ENCODE measurements at places on chromosomes 7 and 10.

GRCh38 chr7:47379629-47380324, 202.1 kb downstream of the TNS3 start:
- DNase-seq = no peak

- no peak for DNase-seq
These were observed 8.6 kb upstream of the TARP start for GRCh38 chr7:38282081-38282480.

DNA sequence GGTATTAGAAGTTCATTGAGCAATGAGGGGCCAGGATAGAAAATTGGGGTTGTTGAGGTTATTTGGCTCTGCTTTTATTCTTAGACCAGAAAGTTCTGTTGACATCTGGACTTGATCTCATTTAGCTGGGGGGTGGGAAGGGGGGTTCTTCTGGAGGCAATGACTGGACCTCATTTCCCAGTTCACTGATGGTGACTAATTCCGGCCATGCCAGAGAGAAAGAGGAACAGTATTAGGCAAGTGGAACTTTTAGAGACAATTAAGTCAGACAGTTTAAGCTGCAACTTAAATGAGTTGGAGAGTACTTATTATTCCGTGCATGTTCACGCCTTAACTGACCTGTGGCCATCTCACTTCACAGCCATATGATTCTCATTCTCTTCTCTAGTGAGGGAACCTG, 512.5 kb downstream of the REEP3 start:
- DNase-seq = no peak

GRCh38 chr7:33776788-33777187, 128.6 kb upstream of the BMPER start:
- DNase-seq = no peak

- no peak for DNase-seq
These were observed 118.5 kb downstream of the LRRC18 start for GRCh38 chr10:48821111-48821510.

- no peak for DNase-seq
These were observed 39.4 kb upstream of the PRSS1 start for GRCh38 chr7:142709921-142710320.

DNA sequence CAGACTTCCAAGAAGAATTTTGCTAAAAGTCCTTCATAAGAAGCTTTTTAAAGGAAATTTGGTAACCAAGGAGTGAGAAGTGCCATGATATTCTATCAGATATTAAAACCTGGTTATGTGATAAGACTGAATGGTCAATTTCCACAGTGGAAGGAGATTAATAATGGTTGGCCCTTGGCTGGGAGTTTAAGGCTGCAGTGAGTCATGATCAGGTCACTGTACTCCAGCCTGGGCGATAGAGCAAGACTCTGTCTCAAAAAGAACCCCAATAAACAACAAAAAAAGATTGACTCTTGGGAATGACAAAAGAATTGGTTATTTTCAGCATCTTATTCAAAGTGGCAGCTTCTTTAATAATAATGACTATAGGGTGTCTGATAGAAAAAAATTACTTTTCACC, 37.2 kb downstream of the EXOC4 start:
- no peak for DNase-seq

DNA sequence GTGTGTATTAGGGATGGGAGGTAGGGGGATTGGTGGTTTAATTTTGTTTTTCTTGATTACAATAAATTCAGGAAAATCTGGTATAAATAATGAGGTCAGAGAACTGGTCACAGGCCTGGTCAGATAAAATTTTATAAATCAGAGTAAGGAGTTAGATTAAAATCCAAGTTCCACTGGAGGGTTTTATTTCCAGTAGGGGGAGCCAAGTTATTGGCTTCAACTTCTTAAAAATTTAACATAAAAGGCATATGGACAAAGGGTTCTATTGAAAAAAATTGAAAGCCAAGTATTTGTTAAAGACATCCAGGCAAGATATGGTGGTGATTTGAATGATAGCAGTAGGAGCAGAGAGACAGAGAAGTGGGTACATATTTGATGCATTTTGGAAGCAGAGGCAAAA, 763.3 kb downstream of the SORCS1 start:
- DNase-seq = no peak

DNA sequence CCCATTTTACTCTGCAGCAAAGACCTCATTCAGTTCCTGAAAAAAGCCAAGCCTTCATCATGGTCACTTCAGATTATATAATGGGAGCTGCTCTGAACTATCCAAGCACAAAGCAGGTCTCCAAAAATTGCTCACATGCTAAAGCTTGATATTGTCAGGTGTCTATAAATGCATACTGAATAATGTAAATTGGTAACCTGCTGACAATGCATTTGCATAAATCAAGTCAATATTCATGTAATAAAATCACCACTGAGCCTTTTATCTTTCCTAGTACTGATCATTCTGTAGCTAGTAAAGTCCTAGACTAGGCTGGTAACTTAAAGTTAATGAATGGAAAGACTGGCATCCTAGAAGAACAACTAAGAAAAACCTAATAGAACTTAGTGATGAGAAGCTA, 188.3 kb downstream of the IMMP2L start:
- DNase-seq = no peak

DNA sequence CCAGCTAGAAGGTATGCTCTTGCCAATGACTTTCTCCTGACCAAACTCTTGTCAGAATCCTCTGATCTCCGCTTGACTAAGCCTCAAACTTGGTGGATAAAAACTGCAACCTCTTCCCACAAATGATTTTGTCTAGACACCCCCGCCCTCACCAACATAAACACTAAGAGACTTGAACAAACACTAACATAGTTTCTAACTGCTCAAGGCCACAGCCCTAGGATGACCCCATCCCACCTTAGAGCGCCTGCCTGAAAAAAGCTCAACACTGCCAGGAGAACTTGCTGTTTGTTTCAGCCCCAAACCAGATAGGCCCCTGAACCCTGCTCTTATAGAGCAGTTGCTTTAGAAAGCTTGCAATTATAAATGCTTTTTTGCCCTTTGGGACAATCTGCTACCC, 71.8 kb downstream of the LRRN3 start:
- no peak for DNase-seq

DNA sequence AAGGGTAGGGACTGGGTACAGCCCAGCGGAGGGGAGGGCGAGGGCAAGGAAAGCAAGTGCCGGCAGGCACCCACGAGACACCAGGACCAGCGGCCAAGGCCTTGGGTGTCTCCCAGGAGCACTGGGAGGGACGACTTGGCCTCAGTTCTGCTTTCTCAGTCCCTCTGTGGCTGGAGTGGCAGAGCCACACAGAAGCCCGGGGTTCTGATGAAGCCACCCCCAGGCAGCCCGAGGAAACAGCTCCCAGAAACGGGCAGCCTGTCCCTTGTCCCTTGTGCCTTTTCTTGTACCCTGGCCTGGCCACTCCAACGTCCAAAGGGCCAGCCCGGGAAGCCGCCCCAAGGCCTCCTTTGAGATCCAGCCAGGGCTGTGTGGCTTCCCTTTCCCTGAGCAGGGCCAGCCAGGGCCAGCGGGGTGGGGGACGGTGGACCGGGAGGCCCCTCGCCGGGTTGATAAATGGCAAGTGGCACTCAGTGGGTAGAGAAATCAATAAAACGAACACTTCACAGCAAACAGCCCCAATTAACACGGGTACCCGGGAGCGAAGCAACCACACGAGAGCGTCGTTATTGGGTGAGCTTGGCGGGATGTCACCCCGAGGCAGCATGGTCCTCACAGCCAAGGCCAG, 69.8 kb upstream of the GNA12 start:
- no peak for DNase-seq

GRCh38 chr7:122618585-122619189, 80.2 kb downstream of the RNF133 start:
- DNase-seq = no peak

- no peak for DNase-seq
These were observed 4.5 kb downstream of the GRID1 start for GRCh38 chr10:86362129-86362527.

DNA sequence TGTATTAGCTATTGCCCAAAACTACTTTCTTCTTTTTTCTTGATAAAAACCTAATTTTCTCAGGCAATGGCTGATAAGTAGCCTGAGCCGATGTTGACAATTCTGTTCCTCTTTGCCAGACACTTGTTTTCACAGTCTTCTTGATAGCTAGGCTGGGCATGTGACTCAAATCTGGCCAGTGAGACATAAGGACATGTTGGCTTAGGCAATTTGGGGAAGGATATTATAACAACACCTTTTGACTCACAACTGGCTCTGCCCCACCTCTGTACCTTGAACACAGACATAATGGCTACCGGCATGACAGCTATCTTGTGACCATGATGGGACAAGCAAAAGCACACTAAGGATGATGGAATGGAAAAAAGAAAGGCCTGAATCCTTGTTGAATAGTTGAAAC, 72.9 kb upstream of the GPR22 start:
- no peak for DNase-seq

GRCh38 chr10:92419740-92420545, 129.0 kb downstream of the MARCHF5 start:
- no peak for DNase-seq

GRCh38 chr7:42471573-42472174, 234.7 kb upstream of the GLI3 start:
- DNase-seq = no peak

- DNase-seq = no peak
These were observed 541.5 kb upstream of the ZWINT start for GRCh38 chr10:56902554-56902953.

DNA sequence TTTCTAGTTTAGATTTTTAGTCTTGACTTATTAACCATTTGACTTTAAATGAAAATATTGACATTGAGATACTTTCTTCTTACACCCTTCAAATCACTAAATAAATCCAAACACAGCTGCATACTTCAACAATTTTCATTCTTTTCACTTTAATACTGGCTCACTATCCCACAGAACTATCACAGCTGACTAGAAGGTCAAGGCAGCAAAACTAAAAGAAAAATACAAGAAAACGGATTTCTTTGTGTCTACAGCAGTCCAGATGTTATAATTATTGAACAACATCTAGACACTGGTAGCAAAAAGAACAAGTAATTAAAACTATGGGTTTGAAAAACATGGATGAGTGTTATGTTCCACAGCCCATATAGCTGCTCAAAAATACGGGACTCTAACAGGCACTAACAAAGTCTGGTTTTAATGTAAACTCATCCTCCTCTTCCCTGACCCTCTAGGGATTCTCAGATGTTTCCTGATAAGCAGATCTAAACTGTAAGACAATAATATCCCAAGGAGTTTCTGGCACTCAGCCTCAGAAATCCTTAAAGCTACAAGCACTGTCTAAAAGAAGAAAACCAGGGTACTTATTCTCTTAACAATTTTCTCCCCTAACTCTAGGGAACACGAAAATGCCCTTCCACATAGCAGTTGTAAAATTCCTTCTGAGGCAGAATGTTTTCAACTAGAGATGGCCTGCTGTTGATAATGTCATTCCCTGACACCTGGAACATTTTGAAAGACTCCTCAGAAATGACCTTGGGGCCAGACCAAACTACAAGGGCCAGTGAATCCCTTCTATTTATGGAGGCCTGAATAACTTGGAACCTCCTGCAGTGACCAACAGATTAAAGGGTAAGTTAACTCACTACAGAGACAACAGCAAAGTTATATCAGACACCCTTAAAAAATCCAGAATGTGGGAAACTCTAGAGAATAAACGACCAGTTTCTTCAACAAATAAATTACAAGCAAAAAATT, 12.8 kb downstream of the DNMBP start:
- DNase-seq = no peak

- no peak for DNase-seq
These were observed 790.8 kb upstream of the KCND2 start for GRCh38 chr7:119482209-119482608.

GRCh38 chr7:6478186-6478585, 30.4 kb upstream of the DAGLB start:
- no peak for DNase-seq

DNA sequence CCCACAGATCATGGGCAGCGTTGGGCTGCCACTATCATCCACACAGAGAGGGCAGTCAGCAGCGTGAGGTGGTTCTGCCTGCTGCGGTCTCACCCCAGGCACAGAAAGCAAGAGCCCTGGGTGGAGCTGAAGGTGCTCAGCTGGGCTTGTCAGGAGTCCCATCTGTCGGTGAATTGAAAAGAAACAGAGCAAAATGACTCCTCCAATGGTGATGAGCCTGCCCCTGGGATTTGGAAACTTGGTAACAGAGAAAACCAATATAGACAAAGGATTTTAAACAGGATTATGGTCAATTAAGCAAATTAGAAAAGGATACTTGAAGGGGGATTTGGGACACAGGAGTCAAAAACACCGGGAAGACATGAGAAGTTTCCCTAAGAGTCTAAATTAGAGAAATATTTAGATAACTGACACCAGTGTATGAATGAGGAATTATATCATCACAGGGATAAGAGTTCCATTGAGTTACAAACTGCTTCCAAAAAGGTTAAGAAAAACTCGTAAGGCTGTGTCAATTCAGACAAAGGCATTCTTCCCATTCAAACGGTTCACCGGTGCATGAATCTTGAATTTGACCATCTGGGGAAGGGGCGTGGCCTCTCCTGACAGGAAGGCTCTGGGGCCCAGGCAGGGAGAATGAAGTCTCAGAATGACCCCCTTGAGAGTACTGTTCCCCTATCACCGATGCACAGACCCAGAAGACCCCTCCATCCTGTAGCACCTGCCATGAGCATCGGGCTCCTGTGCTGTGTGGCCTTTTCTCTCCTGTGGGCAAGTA, 70.0 kb upstream of the PRSS58 start:
- no peak for DNase-seq

DNA sequence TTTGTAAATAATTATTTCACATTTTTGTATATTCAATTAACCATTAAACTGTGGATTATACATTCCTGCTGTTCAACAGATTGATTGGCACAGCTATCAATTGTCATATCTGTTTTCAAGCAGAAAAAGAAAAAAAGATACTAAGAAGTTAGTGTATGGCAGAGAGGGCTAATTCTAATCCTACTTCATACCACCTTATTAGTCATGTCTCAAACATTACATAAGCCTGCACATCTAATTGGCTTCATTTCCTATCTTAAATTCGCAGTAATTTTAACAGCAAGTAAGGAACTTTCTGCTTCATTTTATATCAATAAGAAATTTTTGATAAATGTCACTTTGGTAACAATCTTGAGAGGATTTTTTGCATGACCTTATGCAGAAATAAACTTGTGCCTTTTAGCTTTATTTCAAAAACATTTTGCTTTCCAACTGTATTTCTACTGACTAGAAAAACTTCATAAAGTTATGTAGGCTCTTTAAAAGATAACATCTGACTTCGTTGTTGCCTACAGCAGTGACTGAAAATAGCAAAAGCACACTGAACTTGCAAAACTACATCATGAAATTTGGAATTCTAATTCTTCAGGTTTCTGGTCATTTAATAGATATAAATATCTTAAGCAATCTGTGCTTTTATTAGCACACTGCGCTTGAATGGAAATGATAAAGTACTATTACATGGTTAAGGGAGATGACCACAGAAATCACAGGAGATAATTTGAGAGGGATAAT, 111.5 kb downstream of the SEMA3C start:
- DNase-seq = no peak

- DNase-seq = no peak
These were observed 126.8 kb downstream of the KAT6B start for GRCh38 chr10:74953214-74953613.

DNA sequence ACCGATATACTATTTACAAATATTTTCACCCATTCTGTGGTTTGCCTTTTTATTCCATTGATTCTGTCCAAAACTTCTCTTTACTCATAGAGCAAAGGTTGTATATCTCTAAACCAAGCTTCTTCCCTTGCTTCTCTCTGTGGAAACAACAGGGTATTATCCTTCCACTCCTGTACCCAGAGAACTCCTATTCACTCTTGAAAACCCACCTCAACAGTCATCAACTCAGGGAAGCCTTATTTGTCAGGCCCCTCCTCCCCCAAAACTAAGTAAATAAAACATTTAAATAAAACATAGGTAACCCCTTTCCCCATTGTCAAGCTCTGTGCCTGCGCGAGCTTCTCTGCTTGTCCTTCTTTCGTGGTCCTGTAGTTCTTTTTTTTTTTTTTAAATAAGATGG, 44.6 kb downstream of the GTF2IRD1 start:
- no peak for DNase-seq
